IPS DF 6.9 (cell line): ENCODE measurements at places on chromosomes 5 and 9.
A peak's percentile ranks its signal among the peaks of the same experiment; 100 is the strongest.

DNA sequence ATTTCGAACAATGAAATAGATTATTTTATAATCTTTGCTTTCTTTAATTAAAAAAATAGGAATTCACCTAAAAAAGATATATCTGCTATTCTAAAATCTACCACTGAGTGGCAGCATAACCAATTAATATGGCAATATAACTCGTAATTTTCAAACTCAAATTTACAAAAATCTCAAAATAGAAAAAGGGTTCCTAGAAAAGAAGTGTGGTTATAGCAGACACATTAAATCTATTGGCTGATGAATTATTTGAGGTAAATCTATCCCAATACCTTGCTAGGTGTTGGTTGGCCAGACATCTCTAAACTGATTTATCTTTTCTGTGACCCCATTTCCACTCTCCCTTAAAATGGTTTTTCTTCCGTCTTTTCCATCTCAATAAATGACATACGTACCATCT, 30.2 kb upstream of the NRG2 start:
- no peak overlapping the region for H3K27ac ChIP-seq
- no peak for DNase-seq
- no peaks in the 10 kb centered on the region for H3K36me3 ChIP-seq
- no peaks in the 10 kb centered on the region for H3K27me3 ChIP-seq
- no peaks in the 10 kb centered on the region for H3K4me1 ChIP-seq

DNA sequence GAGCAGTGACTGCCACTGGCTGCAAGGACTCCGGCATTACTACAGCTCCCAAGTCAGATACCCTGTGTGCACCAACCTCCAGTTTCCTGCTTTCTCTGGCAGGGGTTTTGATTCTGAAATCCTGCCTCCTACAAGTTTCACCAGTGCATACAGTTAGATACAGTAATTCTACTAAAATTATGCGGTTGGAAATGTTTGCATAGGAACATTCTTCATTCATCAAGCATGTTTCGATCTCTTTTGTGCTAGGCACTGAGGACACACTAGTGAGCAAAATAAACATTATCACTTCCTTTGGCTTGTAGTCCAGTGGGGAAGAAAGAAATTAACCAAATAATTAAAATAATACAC, 152.2 kb downstream of the TMEM167A start:
- DNase-seq: no peak
- H3K4me3 ChIP-seq: no peak overlapping the region
- no peaks in the 10 kb centered on the region for H3K36me3 ChIP-seq

DNA sequence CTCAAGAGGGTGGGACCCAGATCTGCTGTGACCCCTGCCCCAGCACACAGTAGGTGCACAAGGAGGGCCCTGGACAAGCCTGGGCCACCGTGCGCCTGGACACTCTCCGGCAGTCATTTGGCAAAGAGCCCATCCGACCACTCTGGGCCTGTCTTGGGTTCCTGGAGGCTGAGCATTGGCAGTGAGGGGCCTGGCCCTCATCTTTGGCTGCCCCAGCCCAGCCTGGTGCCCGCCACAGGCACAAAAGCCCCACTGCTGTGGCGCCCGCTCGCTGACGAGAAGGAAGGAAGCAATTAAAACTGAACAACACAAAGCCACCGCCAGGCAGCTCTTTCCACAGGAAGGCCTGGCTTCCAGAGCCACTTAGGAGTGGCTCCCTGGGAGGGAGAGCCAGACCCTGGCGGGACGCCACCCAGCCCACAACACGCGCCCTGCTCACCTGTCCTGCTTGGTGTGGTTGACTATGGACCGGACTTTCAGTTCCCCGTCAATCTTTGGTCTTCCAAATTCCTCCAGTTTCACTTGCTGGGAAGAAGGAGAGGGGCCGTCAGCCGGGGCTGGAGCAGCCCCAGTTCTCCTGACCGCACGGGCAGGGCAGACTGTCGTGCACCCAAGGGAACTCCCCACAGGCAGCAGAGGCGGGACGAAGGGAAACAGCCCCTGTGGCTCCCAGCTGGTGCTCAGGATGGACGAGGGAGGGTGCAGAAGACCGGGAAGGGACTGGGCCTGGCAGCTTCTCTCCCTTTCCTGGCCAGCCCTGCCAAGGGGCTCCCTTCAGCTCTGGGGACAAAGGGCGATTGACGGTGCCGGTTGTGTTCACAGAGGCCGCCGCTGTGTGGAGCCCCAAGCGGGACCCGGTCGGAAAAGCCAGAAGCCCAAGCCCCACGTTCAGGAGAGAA, 50.9 kb upstream of the SARDH start:
- H3K4me1 ChIP-seq: peaks cover 3% of the 10 kb centered on the region; the same call in 1 of the 2 replicates
- H3K27ac ChIP-seq: no peak overlapping the region
- H3K27me3 ChIP-seq: no peaks in the 10 kb centered on the region
- H3K4me3 ChIP-seq: no peak overlapping the region
- DNase-seq: no peak

DNA sequence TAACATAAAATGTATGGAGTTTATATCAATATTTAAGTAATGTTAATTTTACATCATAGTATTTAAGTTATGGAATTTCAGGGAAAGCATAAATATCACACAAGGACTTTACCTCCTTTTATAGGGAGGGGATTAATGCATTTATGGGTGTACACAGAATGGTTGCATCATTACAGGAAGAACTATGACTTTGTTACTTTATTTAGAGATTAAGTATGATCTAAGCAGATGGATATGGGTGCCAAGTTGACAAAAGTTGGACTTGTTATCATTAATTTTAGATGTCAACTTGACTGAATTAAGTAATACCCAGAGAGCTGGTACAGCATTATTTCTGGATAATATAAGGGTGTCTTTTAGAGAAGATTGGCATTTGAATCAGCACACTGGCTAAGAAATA, 160.5 kb upstream of the CDH10 start:
- DNase-seq: no peak
- H3K27ac ChIP-seq: no peak overlapping the region
- H3K4me3 ChIP-seq: no peak overlapping the region
- H3K36me3 ChIP-seq: no peaks in the 10 kb centered on the region
- H3K27me3 ChIP-seq: no peaks in the 10 kb centered on the region
- no peaks in the 10 kb centered on the region for H3K4me1 ChIP-seq

DNA sequence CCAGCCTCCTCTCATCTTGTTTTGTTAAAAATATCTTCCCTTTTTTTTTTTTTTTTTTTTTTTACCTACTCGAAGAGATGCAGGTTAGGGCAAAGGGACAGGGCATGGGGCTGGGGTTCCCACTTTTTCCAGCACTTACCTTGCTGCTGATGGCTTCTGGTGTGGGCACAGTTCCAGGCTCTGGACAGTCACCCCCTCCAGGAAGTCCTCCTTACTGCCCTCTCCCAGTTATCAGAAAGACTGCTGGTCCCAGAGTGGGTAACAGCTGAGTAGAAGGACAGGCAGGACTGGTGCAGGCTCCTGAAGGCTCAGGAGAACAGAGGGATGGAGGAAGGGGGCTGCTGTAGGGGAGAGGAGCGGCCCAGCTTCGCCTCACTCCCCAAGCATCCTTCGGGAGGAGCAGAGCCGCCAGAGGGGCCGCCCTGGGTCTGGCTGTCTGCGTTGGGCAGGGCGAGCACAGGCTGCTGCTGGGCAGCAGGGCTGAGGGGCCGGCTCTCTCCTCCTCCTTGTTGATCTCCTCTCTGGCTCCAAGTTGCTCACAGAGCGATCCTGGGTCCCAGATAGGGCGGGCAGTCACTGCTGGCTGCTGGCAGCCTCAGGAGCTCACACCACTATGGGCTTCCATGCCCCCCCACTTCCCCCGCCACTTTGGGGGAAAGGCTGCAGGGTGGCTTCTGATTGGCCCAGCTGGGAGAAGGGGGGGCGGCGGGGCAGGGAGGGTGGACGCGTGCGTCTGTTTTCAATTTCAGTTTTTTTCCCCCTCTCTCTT, at the start of gene PDGFRB:
Gene PDGFRB, minus strand, starts transcription at position 588 of the 769 bp plus-strand sequence. CDS start 18,798 bp downstream, outside the sequence.
- DNase-seq: no peak
- peaks cover 4% of the 10 kb centered on the region; the same call in 1 of the 2 replicates for H3K4me1 ChIP-seq
- no peak within 1 kb of the TSS for H3K27ac ChIP-seq
- H3K4me3 ChIP-seq: peak within 1 kb of the TSS; percentile 6; the same call in 1 of the 2 replicates

DNA sequence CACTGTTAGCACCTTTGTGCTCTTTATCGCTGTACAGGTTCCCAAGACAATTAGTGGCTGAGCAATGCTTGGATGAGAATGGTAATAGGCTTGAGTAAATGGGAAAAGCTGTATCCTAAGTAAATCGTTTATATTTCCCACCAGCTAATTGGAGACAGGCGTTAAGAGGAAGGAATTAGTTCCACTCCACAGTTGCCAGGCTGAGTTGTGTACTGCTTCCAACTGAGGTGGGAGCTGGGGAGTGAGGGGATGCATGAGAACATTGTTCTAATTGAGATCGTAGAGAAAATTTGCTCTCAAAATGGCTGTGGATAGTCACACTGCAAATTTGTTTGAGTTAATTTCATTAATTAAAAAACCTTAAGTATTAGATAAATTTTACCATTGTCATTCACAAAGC, 285.0 kb upstream of the ADAMTSL1 start:
- H3K4me1 ChIP-seq: no peaks in the 10 kb centered on the region
- no peaks in the 10 kb centered on the region for H3K36me3 ChIP-seq
- no peak overlapping the region for H3K27ac ChIP-seq
- H3K27me3 ChIP-seq: no peaks in the 10 kb centered on the region

- H3K27ac ChIP-seq: no peak overlapping the region
- H3K4me3 ChIP-seq: no peak overlapping the region
- DNase-seq: no peak
- no peaks in the 10 kb centered on the region for H3K4me1 ChIP-seq
Observed at GRCh38 chr5:52987711-52988331, 1.3 kb upstream of the ITGA2 start.

- no peak overlapping the region for H3K4me3 ChIP-seq
- no peaks in the 10 kb centered on the region for H3K27me3 ChIP-seq
- no peak overlapping the region for H3K27ac ChIP-seq
- H3K36me3 ChIP-seq: no peaks in the 10 kb centered on the region
Observed at GRCh38 chr5:68405784-68406743, 190.5 kb downstream of the PIK3R1 start.

GRCh38 chr5:102713278-102713677, 41.8 kb upstream of the PAM start:
- no peak overlapping the region for H3K27ac ChIP-seq
- H3K27me3 ChIP-seq: no peaks in the 10 kb centered on the region
- H3K36me3 ChIP-seq: no peaks in the 10 kb centered on the region
- H3K4me1 ChIP-seq: no peaks in the 10 kb centered on the region

GRCh38 chr5:133032852-133033742, 6.7 kb upstream of the ZCCHC10 start:
- no peaks in the 10 kb centered on the region for H3K27me3 ChIP-seq
- no peaks in the 10 kb centered on the region for H3K4me1 ChIP-seq
- DNase-seq: no peak
- no peak overlapping the region for H3K27ac ChIP-seq
- H3K4me3 ChIP-seq: no peak overlapping the region
- no peaks in the 10 kb centered on the region for H3K36me3 ChIP-seq

DNA sequence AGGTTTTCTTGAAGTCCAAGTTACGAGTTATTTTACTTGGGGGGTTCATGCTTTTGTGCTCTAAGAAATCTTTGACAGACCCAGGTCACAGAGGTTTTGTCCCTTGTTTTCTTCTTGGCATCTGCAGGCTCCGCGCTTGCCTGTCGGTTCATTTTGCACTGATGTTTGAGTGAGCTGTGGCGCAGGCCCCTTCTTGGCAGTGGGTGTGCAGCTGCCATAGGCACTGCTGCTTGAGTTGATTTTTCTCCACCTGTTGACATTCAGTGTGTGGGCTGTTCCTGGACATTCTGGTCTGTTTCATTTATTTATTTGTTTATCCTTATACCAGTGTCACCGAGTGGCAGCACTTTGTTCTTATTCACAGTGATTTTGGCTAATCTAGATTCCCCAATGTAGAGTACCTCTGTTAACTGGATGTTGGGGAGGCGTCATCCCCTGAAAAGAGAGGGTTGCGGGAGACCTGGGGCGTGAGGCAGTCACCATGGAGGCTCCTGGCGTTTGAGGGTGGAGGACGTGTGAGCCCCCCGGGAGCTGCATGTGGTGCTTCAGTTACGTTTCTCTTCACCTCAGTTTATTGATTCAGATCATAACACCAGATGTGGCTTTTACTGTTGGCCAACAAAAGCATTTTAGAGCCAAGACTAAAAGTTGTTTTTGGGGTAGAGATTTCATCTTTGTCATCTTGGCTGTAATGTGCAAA, 121.4 kb upstream of the CACNA1B start:
- H3K27me3 ChIP-seq: no peaks in the 10 kb centered on the region
- no peak overlapping the region for H3K4me3 ChIP-seq
- DNase-seq: no peak
- H3K4me1 ChIP-seq: no peaks in the 10 kb centered on the region

DNA sequence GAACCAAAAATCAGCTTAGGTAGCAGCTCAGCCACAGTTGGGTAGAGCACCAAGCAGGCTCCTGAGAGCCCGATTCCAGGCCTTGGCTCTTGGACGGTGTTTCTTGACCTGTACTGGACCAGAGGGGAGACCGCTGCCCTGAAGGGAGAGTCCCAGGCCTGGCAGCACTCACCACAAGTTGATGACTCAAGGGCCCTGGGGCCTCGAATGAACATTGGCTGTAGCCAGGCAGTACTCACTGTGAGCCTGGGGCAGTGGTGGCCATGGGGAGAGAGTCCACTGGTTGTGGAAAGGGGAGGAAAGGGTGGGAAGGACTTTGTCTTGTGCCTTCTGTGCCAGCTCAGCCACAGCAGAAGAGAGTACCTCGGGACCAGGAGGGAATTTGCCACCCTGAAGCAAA, 166.1 kb downstream of the EDIL3 start:
- H3K4me1 ChIP-seq: no peaks in the 10 kb centered on the region
- H3K27ac ChIP-seq: no peak overlapping the region
- no peaks in the 10 kb centered on the region for H3K36me3 ChIP-seq

GRCh38 chr9:19629488-19629887, 159.3 kb downstream of the SLC24A2 start:
- no peaks in the 10 kb centered on the region for H3K36me3 ChIP-seq
- DNase-seq: no peak
- no peaks in the 10 kb centered on the region for H3K27me3 ChIP-seq
- no peak overlapping the region for H3K27ac ChIP-seq
- H3K4me3 ChIP-seq: no peak overlapping the region

DNA sequence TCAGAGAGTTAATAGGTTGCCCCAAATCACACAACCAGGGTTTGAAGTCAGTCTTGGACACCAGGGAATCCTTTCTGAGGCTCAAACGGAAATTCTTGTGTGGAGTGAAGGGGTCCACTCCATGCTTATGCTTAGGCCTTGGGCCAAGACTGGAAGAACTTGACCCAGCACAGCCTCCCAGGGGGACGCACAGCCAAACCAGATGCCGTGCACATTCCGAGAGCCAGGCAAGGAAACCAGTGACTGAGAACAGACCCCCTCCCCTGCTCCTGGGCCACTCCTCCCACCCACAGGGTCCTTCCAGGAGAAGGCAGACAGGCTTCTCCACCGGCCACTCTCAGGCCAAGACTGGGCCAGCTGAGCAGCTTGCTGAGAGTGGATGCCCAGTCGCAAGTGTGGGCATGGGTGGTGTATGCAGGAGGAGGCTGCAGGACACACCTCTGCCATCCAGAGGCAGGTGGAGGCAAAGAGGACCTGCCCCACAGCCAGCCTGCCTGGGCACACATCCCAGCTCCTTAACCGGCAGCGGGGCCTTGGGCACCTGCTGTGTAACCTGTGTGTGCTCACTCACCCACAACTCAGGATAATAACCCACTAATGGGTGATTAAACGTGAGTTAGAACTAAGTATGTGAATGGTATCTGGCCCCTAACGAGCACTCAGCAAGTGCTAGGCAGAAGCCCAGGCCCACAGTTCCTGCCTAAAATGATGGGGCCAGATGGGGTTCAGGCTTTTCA, 38.0 kb downstream of the NIPAL4 start:
- DNase-seq: no peak
- H3K36me3 ChIP-seq: 0 out of 2 replicates have a peak, but pooled peaks cover 2% of the 10 kb centered on the region
- no peak overlapping the region for H3K27ac ChIP-seq
- no peak overlapping the region for H3K4me3 ChIP-seq
- H3K27me3 ChIP-seq: no peaks in the 10 kb centered on the region
- H3K4me1 ChIP-seq: no peaks in the 10 kb centered on the region
